Hindlimb muscle (tissue), 1 donor: ENCODE measurements at places on chromosomes 7 and 10. TPM values are rescaled to one million over a fixed set of nuclear protein-coding genes. Genes with fewer than 3 reads are reported as not detected.

DNA sequence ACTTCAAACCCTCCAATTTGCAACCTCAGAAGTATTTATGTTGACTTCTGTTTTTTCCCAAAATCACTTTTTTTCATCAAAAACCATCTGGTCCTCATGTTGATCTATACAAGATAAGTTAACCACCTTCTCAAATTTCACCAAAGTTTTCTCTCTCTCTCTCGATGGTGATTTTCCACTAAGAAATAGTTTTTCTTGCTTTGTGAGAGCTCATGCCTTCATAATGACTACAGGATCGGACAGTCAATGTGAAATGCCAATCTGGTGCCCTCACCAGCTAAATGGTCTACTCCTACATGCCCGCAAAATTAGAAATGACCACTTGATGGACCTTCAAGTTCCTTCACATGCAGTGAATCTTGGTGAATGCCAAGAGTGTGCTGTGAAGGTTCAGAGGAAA, 40.4 kb downstream of the CNNM1 start:
- no peak for DNase-seq

GRCh38 chr10:88608052-88608732, 21.6 kb downstream of the LIPJ start:
- DNase-seq, result no peak

GRCh38 chr10:48683424-48683823, 1.2 kb upstream of the WDFY4 start:
- no peak for DNase-seq

Gene FAM25G
- not detected for polyA plus RNA-seq

DNA sequence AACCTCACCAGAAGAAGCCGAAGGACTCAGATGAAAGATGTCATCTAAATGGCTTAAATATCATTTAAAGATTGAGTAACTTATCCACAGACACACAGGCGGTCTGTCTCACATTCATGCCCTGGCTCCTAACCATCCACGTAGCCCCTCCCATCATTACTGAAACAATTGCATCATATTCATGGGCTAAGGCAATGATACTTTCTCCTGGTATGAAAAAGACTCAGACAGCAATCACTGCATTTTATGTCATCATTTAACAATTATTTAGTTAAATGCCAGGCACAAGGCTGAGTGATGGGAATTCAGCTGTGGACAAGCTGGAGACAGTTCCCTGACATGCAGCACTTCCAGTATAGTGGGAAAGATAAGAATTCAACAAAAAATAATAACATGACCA, 11.2 kb upstream of the TECTB start:
- DNase-seq, result no peak

GRCh38 chr7:10225275-10225674, 748.4 kb upstream of the PHF14 start:
- DNase-seq, result peak; percentile 64

Gene HK1
- polyA plus RNA-seq, result 35.4 TPM

DNA sequence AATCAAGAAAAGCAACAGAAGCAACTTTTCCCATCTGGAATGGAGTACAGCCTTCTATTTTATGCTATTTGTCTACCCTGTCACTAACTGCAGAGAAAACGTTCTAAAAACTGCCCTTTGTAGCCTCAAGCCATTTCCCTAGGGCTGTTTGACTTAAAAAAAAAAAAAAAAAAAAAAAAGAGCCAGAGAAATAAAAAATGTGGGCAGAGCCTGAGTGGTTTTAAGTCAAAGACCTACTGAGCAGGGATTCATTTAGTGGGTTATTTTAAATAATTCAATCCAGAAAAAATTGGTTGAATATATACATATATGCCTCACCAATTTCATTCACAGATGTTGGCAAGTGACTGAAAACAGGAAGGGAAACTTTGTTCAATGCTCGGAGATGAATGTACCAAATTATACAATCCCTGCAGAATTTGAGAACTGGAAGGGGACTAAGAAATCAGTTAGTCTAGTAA, 75.2 kb downstream of the PPP1R3C start:
- no peak for DNase-seq

- DNase-seq, result no peak
Measured at GRCh38 chr10:14205233-14205632, 125.5 kb downstream of the FRMD4A start.

Gene SRPK2
- 34.6 TPM for polyA plus RNA-seq

GRCh38 chr7:144397086-144397485, 6.4 kb downstream of the NOBOX start:
- DNase-seq, result no peak

GRCh38 chr10:117351996-117352395, 23.2 kb downstream of the PDZD8 start:
- DNase-seq, result no peak

Gene NKX1-2
- polyA plus RNA-seq, result not detected

- DNase-seq, result no peak
Measured at GRCh38 chr10:11256896-11257295, 239.2 kb downstream of the CELF2 start.

Gene PANK1
- 16.0 TPM for polyA plus RNA-seq

Gene TMEM130
- polyA plus RNA-seq, result 2.7 TPM

GRCh38 chr7:148306759-148307158, 283.8 kb upstream of the C7orf33 start:
- no peak for DNase-seq

DNA sequence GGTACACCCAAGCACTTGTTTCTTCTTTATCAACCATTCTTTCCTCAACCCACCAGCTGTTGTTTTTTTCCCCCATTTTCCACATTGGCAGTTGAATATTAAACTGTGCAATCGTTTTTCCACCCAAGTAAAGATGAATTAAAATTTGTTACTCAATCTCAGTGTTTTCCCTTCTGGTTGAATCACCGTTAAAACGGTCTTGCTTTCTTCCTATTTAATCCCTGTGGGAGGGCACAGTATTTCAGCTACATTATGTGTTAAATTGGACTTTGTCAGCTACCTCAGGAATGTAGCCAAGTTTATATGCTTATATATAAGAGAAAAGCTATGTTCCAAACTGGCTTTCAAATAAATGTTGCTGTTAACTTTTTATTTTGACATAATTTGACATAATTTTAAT, 19.9 kb downstream of the SLC35G1 start:
- no peak for DNase-seq

- no peak for DNase-seq
Measured at GRCh38 chr7:81158189-81158588, 239.3 kb upstream of the SEMA3C start.

Gene FAM180A
- polyA plus RNA-seq, result not detected

Gene SLC39A12
- polyA plus RNA-seq, result not detected

GRCh38 chr10:87500646-87501048, 4.0 kb upstream of the MINPP1 start:
- DNase-seq, result no peak

Gene EPHB6
- polyA plus RNA-seq, result 3.6 TPM

- DNase-seq, result no peak
Measured at GRCh38 chr7:1917221-1918062, 247.4 kb downstream of the ELFN1 start.

Gene CFAP58
- polyA plus RNA-seq, result 0.28 TPM

- DNase-seq, result no peak
Measured at GRCh38 chr7:149566103-149566502, 68.5 kb upstream of the ZNF746 start.

DNA sequence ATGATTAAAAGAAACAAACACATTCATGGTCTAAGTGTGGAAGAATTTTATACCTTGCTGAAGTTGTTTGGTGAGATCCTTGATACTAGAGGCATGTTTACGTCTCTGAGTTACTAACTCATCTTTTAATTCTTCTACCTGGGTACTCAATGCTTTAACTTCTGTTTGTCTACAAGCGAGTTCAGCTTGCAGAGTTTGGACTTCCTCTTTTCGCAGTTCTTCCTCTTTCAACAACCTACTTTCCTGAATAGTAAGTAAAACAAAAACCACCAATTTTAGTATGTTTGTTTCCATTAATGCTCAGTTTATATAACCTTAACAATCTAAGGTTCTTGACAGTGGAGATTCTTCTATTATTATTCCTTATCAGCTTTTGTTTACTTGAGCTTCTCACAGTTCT, 42.9 kb downstream of the CCDC186 start:
- DNase-seq, result no peak

DNA sequence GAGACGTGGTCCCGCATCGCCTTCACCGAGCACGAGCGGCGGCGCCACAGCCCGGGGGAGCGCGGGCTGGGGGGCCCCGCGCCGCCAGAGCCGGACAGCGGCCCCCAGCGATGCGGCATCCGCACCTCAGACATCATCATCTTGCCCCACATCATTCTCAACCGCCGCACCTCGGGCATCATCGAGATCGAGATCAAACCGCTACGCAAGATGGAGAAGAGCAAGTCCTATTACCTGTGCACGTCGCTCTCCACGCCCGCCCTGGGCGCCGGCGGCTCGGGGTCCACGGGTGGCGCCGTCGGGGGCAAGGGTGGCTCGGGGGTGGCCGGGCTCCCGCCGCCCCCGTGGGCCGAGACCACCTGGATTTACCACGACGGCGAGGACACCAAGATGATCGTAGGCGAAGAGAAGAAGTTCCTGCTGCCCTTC, 737 bp downstream of the CNNM2 start:
- DNase-seq, result no peak

Gene MSMB
- not detected for polyA plus RNA-seq

Gene PTF1A
- not detected for polyA plus RNA-seq

- DNase-seq, result no peak
Measured at GRCh38 chr10:62744136-62744535, 60.4 kb upstream of the ADO start.
